HepG2 (cell line): ENCODE measurements at places on chromosomes 1 and 21. TPM values are rescaled to one million over a fixed set of nuclear protein-coding genes. Genes with fewer than 3 reads are reported as not detected.

- no peak for DNase-seq
Measured at GRCh38 chr1:29490204-29490934, 254.0 kb downstream of the PTPRU start.

Gene CHD5
- total RNA-seq, result 0.02 TPM in 1 of 2 replicates, not detected in the other

Gene OR2T11
- total RNA-seq, result not detected in 2 replicates

DNA sequence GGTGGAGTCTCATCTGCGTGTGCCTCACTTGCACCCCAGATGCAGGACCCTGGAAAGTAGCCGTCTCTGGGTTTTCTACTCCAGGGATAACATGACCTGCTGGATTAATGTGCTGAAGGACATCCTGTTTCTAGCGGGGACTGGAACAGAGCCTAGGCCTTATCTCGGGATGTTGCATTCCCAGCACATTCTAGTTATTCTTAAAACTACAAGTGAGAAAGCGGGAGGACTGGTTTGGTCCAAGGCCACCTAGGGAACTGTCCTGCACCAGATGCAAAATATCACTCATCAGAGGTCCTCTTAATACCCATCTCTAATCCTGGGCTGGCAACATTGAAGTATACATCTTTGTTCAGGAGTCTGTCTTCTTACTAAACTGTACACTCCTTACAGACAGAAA is 179.9 kb downstream of the ZC3H11B start:
- no peak for DNase-seq
